EL (cell line): ENCODE measurements at places on chromosomes 2 and 18.
A peak's percentile ranks its signal among the peaks of the same experiment; 100 is the strongest.

DNA sequence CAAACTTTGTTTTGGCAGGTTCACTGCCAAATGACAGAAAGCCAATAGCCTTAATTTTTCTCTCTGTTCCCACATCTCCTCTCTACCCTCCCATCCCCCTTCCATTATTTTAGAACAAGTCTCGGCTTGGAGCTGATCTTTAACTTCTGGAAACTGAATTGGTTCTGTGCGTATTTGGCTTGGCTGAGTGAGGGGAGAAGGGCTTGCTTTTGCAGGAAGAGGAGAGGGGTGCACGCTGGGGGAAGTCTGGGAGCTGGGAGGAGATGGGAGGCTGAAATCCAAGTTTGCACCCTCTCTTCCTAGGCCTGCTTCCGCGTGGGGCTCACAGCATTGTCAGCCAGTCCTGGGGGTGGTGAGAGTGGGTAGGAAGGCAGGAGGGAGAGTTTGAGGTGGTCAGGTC is 176.1 kb upstream of the SPRED2 start:
- DNase-seq = no peak

DNA sequence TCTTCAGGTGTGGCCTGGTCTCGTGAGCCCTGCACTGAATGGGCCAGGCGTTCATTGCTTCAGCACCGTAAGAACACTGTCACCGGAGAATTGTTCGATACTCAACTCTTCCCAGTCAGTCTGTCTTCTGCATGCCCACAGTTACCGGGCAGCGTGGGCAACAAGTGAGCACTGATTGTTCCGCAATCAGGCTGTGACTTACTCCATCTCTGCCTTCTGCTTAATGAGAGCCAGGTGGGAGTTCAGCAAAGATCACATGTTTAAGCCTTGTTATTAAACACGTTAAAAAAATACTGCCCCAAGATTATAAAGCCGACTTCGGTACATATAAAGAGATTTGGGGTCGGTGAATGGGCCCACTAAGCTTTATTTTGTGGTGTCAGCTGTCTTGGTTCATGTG is 3.7 kb downstream of the STEAP3 start:
- no peak for DNase-seq

DNA sequence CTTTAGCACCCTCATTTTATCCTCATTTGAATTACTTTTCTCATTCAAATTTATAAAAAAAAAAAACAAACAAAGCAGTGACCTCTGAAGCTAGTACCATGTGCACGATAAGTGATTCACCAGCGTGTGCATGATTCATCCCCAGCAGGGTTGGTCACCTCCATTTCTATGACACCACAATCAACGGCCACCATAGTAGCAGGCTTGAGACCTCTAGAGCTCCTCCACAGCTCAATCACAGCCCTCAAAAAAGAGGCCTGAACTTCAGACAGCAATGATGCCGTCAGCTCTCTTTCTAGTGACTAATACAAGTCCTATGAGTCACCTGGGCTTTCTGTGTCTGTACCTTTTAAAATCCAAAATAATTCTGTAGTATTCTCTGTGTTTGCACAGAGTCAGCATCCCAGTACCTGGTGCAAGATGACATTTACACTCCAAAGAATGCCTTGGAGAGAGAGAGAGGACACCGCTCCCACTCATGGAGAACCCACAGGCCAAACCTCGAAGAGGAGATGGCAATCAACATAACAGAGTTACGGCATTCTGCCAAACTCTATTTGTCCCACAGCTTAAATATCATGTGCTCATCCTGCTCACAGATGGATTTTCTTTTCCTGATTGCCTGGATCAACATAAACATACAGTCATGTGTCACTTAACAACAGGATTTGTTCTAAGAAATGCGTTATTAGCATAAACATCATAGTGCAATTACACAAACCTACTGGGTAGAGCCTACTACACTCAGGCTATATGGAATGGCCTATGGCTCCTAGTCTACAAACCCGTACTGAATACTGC is 58.7 kb downstream of the L3MBTL4 start:
- DNase-seq = peak; percentile 3

DNA sequence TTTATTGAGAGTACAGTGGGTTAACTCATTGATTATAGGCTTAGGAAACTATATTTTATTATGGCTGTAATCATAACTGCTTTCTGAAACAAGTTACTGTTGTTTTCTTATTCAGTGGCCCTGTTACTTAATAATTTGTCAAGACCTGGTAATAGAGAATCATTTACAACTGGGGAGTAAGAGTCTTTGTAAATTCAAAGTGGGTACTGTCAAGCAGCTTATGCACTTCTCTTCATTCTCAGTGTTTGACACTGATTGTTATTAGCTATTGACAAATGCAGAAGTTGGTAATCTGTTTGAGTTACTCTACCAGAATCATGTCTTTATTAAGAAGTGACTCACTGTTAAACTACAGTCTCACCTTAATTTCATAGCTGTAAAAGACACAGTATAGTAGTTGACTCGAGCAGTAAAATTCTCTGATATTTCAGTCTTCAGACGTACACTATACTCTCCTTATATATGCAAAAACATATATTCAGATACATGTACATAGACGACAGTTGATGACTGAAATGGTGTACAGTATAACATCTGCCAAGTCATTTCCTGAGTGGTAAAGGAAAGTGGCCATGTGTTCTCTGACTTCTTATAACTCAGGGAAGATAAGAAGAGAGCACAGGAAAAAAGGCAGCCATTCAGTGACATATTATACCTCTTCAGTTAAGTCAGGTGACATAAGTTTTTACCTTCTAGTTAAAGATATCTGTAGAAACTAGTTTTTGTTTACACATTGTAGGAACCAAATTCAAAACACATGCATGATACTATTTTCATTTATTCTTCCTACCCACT is 36.0 kb upstream of the TTC27 start:
- DNase-seq = no peak

DNA sequence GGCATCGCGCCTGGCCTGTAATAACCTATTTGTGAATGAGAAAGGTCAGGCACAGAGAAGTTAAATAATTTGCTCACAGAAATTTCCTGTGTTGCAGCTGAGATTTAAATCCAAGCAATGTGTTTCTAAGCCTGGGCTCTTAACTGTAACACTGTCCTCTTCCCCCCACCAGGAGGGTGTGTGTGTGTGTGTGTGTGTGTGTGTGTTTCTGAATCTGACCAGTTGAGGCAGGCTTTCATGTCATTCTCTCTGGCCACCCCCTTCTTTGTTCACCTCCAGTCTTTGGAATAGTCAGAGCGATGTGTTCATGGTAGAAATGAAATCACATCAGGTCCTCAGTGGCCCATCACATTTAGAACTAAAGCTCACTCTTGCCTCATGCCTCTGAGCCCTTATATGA is 81.2 kb downstream of the NEDD4L start:
- no peak for DNase-seq

DNA sequence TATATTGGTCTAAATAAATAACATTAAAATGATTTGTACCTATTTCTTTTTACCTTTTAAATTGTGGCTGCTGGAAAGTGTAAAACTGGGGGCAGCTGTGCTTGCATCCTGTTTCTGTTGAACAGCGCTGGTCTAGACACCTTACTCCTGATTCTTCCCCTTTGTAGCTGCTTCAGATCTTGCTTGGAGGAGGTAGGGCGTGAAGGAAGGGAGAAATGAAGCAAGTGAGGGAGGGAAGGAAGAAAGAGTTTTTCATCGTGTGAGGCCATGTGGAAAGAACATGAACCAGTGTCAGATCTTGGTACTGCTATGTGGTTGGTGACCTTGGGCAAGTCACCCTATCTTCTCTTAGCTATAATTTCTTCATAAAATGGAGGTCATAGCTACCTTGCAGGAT is 89.0 kb upstream of the SEC11C start:
- no peak for DNase-seq

DNA sequence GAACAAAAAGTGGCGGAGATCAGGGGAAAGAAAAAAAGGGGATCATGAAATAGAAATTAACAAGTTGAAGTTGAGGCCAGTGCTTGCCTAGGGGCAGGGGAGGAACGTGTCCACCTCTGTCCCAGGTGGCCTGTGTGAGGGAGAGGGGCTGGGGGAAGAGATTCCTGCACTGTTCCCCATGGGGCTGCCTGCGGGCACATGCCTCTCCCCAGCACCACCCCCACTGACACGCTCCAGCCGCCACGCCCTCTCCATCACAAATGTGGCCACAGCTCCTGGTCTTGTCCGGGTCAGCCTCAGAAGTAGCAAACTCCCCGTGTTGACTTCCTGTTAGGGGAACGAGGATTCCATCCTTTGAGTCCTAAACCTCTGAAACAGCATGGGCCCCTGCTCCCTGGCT is 161.2 kb downstream of the GLI2 start:
- DNase-seq = no peak

DNA sequence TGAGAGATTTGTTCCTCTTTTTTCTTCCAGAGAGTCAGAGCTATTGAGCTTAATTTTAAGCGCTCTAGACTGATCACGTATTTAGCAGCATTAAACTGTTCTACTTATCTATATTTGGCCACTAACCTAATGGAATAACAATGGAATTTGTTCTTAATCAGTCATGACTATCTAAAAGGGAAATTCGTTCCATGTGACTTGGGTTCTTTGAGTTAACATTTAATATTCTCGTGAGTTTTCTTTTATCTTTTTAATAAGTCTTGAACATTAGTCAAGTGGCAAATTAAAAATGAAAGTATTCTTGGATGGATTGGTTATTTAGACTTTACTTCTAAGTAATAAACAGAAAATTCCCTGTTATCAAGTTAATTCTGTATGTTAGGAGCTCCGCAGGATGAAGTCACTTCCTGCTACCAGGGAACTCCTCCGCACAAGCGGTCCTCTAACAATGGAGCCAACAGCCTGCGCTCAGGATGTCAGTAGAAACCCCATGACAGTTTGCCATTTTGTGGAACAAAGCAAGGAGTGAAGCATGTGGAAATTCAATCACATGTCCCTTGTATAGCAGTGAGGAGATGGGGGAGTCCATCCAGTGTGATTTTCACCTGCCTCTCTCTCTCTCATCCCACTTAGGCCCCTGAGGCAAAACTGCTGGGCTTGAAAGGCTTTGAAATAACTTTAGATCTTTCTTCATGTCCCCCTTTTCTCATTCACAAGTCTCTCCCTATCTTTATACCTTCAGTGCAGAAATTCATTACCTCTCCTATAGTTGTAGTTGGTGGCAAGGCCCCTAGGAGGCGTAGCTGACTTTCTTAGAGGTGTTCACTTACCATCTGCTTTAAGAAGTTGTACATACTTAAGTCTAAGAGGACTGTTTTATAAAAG is 138.1 kb downstream of the WDR7 start:
- peak; percentile 28 for DNase-seq

GRCh38 chr2:230614913-230615332 is 97.7 kb upstream of the CAB39 start:
- no peak for DNase-seq

DNA sequence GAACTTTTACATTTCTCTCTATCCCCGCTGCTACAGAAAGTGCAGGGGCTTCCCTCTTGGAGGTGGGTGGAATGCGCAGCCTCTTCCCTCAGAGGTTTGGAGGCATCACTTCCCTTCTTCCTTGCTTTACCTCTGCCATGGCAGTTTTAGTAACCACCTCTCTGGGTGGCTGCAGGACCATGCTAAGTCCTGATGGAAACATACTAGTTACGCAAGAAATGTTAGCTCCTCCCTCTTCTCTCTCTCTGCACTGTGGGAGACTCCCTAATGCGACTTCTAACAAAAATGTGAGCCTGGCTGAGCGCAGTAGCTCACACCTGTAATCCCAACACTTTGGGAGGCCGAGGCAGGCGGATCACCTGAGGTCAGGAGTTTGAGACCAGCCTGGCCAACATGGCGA is 116.8 kb upstream of the RAB6C start:
- DNase-seq = no peak

GRCh38 chr2:74746480-74746879 is 87.4 kb upstream of the HK2 start:
- no peak for DNase-seq

GRCh38 chr2:195838002-195838401 is 181.0 kb downstream of the SLC39A10 start:
- DNase-seq = no peak

- no peak for DNase-seq
These were observed 286.4 kb downstream of the TXNL1 start for GRCh38 chr18:56351911-56352500.

DNA sequence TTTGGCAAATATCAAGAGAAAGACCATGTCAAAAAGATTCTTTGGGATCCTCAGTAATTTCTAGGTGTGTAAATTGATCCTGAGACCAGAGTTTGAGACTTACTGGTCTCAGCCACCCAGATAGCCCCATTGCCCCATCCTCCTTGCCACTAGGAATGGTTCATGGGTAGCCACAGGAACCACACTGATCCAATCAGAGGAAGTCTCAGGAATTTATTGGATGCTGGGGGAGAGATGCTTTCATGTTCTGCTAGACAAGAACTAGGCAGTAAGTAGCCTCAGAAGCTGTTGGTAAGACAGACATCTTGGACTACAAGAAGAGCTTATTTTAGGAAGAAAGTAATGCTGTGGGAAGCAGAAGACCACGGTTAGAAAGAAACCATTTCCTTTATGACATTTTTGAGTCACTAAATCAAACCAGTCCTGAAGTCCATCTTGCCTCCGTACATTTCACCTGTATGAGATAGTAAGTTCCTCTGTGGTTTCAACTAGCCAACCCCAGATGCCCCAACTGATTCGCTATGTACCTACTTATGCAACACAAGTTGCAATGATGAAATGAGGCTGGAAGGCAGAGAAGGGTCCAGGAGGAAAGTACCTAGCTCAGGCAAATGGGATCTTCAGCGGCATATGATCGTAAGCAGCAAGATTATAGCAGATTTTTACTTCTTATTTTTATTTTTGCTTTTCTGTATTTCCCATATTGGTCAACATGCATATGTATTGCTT is 3.6 kb upstream of the ST3GAL5 start:
- DNase-seq = no peak

DNA sequence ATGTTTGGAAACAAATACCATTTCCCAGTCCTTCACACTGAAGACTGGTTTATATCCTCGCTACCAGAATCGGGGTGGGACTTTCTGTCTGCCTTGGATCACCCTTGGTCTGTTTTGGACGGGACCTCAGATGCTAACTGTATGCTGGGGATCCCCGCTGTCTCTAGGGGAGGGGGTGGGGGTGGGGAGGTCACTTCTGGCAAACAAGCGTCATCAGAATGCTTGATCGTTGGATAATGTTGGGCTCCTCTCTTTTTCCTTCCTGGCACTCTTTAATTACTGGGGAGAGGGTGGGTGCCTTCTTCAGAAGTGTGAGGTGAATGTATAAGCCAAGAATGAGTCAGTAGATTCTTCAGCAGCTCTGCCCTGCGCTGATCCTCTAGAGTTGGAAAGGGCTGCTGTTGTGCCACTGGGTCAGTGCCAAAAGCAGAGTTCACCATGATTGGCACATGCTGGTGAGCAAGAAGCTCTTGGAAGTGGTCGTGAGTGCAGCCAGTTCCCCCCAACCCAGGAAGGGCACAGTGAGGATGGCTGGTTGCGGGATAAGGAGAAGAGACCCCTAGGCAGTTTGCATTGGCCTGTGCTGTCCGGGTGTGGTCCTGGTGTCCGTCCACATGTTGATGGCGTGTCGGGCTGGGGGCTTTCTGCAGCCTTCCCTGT is 32.2 kb downstream of the DGKD start:
- DNase-seq = peak; percentile 40

DNA sequence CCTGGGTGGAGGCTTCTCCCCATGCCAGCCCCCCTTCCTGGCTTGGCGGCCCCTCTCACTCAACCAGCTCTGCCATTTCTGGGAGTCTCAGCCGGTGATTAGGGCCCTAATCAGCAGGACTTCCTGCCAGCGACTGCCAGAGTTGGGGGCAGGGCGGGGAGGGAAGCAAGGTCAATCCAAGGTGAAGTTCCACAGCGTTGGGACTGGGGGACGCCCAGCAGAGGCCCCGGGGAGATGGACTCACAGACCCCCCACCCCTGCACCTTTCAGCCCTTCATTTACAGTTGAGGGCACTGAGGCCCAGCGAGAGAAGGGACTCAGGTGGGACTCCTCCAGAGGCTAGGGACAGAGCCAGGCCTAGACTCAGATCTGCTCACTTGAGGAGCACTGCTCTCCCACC is 65.3 kb downstream of the TNS1 start:
- no peak for DNase-seq
